ENCODE measurements at places on chromosomes 13 and 19.

GRCh38 chr19:13864667-13865570 is 12.0 kb upstream of the NANOS3 start:
- DNase-seq: no peak

DNA sequence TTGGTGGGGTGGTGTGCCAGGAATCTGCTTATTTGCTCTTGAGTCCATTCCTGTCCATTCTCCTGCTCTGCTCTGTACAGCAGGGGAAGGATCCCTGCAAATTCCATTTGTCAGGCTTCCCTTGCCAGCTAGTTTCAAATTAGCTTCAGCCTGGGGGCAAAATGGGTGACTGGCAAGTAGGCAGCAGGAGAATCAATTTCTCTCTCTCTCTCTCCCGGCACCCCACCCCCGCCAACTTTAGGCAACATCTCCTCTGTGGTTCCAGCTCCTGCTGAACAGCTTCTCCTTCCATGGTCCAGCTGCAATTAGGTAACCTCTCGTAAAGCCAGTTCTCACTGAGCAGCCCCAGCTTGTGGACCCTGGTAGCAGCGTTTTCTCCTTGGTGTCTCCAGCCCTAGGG is 6.7 kb upstream of the MYCBP2 start:
- DNase-seq: no peak

- DNase-seq: no peak
Measured at GRCh38 chr19:28130066-28130511, 1082.9 kb downstream of the UQCRFS1 start.

- peak; percentile 44 for DNase-seq
Measured at GRCh38 chr19:35044317-35045117, 3.0 kb downstream of the HPN start.

DNA sequence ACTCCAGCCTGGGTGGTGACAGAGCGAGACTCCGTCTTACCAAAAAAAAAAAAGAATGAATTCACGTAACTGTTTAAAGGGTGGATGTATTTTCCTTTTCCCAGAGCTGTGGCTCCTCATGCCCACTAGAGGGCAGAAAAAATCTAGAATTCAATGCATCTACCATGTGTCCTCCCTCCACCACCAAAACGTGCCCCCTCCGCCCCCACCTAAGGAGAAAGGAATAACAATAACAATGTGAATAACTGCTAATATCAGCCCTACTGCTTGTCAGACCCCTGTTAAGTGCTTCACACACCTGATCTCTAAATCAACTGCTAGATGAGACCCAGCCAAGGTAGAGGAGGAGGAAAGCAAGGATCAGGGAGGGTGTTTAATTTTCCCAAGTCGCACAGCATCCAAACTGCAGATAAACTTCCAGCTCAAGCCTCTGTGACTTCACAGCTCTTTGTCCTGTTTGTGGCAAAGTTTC is 20.2 kb upstream of the PNMA8B start:
- peak; percentile 48 for DNase-seq

DNA sequence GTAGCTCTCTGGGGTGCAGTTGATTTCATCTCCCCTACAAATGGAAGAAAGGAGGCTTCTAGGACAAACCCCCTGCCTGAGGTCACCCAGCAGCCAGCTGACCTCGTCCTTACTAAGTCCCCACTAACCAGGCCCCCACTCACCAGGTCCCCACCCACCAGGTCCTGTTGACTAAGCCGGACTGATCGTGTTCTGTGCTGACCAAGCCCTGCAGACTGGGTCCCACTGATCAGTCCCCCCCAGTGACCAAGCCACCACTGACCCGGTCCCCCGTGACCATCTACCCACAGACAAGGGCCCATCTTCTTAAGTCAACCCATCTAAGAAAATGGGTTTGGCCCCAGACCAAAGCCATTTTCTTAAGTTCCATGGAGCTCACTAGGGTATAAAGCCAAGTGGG is 36.8 kb upstream of the TPM4 start:
- DNase-seq: no peak

DNA sequence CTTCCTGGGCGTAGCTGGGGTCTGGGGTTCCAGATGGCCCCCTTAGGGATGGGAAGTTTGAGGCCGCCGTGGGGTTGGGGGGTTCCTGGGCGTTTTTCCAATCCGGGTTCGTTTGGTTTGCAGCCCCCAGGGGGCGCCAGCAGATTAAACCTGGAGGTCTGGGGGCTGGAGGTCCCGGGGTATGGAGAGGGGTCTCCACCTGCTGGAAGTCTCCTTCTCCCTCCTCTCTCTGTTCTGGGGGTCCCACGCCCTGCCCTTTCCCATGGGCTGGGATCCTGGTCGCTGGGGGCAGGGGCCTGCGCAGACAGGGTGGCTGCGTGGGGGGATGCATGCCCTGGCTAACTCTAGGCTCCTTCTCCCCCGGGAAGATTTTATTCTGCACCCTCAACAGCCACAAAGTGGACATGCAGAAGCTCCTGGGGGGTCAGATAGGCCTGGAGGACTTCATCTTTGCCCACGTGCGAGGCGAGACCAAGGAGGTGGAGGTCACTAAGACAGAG is 899 bp downstream of the GIPC3 start:
- no peak for DNase-seq

- DNase-seq: no peak
Measured at GRCh38 chr13:54606944-54607343, 1578.3 kb downstream of the OLFM4 start.

DNA sequence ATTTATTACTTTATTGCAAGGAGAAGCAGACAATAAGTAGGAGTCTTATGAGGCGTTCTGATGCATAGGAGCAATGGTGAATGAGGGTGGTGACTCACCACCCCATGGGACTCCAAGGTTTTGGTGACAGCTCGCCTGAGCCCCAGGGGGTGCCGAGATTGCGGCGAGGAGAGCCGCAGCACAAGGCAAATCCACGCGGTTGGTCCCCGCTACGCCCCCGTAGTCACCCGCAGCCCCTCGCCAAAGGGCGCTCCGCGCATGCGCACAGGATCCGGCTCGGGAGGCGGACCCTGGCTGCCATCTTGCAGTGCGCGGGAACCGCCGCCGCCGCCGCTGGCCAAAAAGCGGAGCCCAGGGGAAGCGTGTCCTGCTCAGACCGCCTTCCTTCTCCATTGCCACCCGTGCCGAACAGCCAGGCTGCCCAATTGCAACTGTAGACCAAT is at the start of gene NAA16:
Gene NAA16 (plus strand): TSS at position 305 of the 443 bp plus-strand sequence. CDS start 262 bp downstream, outside the sequence.
- peak; percentile 90 for DNase-seq

DNA sequence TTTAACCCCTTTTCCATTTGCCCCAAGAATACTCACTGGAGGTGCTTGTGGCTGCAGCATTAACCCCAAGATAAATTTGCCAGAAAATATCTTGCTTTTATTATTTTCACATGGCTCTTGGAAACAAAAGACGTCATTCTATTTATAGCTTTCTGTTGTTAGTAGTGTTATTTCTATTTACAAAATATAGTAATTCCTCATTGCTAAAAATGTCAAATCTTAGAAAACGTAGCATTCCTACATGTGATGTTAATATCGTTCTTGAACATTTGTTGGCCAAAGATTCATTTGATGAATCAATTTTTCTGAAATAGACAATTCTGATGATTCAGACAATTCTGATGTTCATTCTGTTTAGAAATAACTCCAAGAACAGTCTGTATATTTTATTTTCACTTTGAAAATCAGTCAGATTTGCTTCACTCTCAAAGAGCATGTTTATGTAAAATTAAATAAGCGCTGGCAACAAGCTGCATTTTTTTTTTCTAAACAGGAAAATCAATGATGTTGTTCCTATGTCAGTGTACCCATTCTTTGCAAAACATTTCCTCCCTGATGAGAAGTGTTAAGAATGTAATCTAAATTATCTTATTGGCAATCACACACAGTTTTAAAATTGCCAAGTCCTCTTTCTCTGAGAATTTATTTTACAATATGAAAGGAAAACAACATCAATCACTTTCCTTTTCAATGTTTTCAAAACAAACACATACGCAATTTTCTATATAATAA is 334.0 kb downstream of the KCTD12 start:
- no peak for DNase-seq

- no peak for DNase-seq
Measured at GRCh38 chr13:101868585-101869469, 416.4 kb downstream of the ITGBL1 start.

DNA sequence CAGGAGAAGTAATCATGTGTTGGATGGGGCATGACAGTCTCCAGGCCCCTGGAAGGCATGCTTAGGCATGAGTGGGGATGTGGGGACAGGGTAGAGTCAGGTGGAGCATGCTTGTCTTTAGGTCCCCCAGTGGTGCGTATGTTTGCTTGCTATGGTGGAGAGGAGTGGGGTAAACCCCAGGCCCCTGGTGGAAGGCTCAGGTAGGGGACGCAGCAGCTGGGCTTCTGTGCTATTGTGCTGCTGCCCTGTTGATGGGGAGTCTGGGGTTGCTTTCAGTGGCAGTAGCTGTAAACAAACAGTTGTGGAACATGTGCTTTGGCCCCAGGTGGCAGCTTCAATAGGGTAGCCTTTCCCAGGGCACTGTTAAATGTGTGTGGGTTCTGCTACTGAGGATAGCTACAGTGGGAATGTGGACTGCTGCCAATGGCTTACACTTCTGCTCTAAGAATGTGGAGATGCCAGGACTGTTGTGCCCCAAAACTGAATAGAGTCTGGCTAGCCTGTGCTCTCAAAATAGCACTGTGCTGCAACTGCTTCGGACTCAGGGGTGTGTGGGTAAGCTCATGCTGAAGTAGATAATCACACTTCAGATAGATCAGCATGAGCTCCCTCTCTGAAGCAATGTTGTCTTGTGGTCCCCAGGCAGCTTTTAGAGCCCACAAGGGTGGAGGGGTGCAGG is 1257.3 kb downstream of the DIAPH3 start:
- peak; percentile 1 for DNase-seq

GRCh38 chr13:102751886-102752285 is 21.7 kb downstream of the TEX30 start:
- no peak for DNase-seq
